Cerebellar nuclear complex (tissue), 1 donor: ENCODE measurements at places on chromosomes 2 and 18.

DNA sequence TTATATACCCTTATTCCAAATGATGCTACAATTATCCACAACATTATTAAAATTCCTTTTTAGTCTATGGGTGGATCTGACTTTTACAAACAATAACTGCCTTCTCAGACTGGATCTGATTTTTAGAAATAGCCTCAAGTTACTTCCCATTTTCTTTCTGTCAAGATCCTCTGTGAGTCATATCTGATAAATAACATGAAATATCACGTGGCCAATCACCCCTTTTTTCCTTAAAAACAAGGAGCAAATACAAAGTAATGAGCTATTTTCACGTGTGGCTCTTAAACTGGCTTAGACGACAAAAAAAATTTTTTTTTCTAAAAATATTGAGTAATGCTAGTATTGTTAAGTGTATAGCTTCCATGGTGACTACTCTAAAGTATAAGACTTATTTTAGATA is 6.7 kb downstream of the PELI1 start:
- no peak for DNase-seq

- no peak for DNase-seq
These were observed 9.7 kb downstream of the CYBRD1 start for GRCh38 chr2:171531836-171532450.

- no peak for DNase-seq
These were observed 75.3 kb upstream of the PPP1CB start for GRCh38 chr2:28676152-28676835.

DNA sequence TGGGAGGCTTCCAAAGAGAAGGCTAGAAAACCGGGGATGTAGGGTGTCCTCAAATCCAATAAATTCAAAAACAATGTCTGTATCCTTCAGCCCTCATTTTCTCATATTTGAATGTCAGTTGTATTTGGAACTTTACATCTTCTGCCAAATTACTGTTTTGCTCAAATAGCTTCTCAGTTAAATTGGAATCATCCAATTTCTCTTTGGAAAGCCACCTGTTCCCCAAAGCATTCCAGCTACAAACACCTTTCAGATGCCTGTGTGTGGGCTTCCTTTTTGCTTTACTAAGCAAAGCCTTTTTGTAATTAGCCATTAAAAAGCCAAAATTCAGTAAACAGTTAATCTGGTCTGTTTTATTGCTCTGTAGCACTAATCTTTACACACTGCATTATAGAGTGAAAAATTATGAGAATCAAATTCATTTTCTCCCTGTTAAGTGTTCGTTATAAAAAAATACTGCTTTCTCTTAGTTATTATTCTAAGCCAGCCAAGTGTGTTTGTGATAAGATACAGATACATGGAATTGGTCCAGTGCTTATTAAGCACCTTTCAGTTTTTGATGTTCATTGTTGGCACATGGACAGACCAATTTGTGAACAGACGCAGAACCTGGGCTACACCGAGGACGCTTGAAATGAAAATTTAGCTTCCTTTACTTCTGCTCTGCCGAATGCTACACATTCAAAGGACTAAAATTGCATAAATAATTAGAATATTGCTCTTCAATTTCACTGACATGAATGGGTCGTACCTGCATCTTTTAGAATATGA is 151.6 kb downstream of the RTN4 start:
- no peak for DNase-seq

DNA sequence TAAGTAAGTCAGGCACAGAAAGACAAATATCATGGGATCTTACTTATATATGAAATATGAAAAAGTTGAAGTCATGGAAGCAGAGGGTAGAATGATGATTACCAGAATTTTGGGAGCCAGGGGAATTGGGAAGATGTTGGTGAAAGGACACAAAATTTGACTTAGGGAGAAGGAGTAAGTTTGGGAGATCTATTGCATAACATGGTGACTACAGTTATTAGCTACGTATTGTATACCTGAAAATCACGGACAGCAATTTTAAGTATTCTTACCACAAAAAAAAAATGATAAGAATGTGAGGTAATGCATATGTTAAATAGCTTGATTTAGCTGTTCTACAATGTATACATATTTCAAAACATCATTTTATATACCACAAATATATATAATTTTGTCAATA is 94.2 kb upstream of the COL5A2 start:
- DNase-seq, result no peak

GRCh38 chr2:27185331-27186026 is 26.4 kb upstream of the ATRAID start:
- no peak for DNase-seq
